Cerebellar cortex (tissue), 1 donor: ENCODE measurements at places on chromosomes 1 and 21.

DNA sequence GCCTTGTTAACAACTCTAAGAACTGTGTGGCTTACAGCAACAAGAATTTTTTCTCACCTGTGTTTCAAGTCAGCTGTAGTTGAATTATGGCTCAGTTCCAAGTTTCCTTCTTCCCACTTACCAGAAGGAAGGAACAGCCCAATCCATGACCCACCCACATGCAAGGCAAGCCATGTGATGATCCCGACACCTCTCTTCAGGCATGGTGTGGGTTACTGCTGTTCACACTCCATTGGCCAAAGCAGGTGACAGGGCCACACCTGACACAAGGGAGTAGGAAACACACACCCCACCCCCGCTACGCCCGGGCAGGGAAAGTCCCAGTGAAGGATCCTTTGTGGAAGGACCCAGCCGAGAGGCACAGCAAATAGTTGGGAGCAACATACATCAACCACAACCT lies 36.3 kb downstream of the KCNJ15 start:
- DNase-seq, result no peak

DNA sequence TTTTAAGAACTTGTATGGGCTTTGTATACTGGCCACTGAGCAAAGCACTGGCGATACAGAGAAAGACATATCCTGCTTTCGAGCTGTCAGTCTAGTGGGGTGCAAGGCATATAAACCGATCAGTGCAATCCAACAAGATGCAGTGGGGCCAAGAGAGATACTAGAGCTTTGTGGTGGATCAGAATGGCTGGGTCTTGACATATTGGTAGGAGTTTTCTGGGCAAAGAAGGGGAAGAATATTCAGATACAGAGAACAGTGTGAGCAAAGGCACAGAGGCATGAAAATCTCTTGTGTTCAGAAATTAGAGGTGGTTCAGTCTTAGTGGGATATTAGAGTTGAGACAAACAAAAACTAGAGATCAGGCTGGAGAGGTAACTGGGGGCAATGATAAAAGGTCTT lies 49.2 kb downstream of the FOXO6 start:
- no peak for DNase-seq

DNA sequence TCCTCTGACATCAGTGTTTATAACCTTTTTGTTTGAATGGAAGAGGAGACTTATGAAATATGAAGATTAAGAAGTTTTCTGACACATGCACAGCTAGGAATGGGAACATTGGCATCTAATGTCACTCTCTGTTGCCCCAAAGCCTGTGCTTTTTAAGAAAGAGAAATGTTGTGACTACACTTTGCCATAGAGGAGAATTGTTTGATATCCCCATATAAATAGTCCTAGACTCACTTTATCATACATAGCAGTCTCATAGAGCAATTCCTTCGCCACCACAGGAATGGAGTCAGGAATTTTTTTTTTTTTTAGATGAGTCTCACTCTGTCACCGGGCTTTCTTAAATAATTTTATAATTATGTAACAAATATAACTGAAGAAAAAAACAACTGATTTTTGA lies 1.5 kb downstream of the KRTAP21-3 start:
- DNase-seq, result no peak

DNA sequence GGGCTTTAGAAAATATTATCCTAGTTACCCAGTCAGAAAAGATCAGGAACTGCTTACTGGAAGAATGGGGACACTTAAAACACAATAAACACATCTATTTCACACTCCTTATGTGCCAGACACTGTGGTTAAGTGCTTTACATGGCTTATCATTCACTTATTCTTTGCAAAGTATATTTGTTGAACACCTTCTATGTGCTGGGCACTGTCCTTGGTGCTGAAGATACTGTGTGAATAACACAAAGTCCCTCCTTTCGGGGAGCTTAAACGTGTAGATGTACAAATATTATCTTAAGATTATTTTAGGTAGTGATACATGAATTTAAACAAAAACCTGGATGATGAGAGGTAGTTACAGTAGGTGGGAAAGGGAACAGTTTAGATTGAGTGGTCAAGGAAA lies 169.3 kb downstream of the ST6GALNAC5 start:
- DNase-seq, result no peak

- DNase-seq, result no peak
Observed at GRCh38 chr1:180614730-180615129, 17.1 kb upstream of the XPR1 start.
